NCI-H345 (cell line): ENCODE measurements at places on chromosomes 6 and 20.

DNA sequence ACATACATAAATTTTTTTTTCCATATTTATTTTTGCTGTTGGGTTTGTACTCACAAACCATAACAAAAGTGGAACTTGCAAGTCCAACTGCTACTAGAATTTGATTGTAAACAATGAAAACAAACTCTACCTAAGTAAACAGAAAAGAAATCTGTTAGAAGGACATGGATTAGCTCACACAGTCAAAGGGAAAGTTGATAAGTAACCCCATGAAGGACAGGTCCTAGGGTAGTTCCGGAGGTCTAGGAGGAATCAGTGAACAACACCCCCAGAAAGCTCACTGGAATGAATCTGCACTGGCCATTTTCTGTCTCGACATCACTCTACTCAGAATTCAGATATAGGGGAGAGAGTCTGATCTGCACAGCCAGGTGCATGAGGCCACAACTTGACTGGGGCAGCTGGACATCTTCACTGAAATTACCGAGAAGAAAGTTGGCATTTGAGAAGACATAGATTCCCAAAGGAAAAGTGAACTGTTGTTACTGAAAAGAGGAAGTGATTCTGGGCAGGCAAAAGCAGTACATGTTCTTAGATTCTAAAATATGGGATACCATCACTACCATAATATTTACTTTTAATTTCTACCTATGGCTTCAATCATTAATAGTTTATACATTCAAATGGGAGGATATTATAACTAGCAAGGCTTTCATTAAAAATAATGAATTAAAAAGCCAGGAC lies 76.4 kb downstream of the HMGN3 start:
- DNase-seq: no peak

DNA sequence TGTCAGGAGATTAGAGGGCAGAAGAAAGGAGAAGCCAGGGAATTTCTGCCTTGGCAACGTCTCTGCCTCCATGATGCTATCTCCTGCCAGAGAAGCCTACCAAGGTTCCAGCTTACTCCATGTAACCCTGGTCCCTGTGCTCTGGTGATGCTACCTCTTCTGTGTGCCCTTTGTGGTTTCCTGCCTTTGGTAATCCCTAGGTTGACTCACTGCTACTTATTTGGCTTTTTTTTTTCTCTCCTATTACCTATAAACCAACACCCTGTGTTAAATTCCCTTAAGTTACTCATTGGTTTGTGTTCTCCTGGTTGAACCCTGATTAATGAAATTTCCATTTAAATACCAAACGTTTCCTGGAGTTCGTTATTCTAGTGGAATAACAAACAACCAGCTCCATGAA lies 527.8 kb upstream of the FLRT3 start:
- DNase-seq: no peak

GRCh38 chr6:10862361-10862760 lies 19.5 kb downstream of the GCM2 start:
- no peak for DNase-seq

DNA sequence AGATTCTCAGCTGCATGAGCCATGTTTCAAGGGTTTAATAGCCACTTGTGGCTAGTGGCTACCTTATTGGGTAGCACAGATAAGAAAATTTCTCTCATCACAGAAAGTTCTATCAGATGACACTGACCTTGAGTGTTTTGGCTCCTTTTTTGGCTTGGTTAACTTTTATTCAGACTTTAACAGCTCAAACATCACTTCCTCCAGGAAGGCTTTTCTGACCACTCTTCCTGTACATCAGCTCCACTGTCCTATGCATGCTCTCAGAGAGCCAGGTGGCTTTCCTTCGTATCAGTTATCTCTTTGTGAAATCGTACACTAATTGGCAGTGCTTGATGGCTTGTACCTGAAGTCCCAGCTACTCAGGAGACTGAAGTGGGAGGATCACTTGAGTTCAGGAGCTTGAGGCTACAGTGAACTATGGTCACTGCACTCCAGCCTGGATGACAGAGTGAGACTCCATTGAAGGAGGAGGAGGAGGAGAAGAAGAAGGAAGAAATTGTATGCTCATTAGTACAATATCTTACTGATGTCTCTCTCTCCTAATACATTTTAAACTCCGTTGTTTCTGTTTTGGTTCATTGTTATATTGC lies 10.7 kb downstream of the MAFB start:
- no peak for DNase-seq

- no peak for DNase-seq
Measured at GRCh38 chr6:138856654-138857053, 60.8 kb downstream of the ECT2L start.

DNA sequence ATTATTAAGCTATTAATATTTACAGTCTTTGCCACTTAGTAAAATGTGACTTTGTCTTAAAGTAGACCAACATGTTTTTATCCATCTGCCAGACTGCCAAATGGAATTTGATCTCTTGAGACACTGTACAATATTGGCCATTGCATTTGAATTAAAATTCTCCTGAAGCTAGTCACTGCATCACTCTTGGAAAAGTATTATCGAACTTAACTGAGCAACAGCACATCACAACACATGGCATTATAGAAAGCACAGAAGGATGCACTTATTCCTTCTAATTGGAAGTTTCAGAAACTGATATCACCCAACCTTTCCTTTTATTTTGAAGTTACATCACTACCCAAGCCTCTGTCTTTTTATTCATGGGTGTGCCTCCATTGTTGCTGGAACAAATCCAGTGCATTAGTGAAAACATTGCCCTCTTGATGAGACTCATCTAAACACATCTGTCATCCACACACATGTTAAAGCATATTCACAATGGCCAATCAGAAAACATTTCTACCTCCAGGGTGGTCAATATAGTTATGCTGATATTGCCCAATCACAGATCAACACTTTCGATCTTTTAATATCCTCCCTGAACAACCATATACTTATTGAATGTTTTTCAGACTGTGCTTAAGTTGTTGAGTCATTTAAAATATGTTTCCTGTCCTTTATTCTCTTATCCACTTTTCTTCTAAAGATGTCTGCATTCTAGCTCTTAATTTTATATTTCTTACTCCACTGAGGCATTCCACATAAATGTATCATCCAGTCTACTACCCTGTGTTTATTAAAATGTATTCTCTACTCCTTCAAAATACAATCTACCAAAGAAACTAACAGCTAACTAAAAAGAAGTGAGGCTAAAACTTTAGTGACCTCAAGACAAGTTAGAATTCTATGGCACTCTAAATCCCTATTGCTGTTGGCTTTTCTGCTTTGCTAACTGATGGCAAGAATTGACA lies 535.0 kb downstream of the RFPL4B start:
- no peak for DNase-seq

GRCh38 chr20:58709703-58710039 lies 17.1 kb downstream of the NPEPL1 start:
- DNase-seq: no peak

GRCh38 chr20:15111654-15112053 lies 774.2 kb upstream of the FLRT3 start:
- DNase-seq: no peak

DNA sequence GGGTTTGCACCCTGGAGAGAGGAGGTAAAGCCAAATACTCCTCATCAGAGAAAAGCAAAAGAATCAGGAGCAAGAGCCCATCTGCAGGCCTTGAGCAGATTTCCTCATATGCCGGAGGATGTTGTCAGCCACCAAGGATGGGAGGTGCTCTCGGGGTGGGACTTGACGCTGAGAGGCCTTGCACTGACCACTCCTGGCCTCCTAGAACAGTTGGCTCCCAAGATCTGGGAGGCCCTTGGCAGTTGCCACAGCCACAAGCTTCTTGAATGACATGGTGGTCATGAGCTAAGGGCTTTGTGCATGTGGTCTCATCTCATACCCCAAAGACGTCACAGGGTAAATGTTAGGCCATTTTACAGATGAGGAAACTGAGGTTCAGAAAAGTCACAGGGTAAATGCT lies 75.2 kb upstream of the PMEPA1 start:
- DNase-seq: no peak

DNA sequence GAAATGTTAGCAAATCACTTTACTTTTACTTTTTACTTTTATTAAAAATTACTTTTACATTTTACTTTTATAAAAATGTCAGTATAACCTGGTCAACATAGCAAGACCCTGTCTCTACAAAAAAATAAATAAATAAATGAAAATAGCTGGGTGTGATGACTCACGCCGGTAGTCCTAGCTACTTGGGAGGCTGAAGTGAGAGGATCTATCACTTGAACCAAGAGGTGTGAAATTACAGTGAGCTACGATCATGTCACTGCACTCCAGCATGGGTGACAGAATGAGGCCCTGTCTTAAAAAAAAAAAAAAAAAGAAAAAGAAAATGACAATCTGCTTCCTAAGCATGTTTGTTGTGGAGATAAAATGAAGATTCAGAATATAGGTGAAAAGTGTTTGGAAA lies 31.0 kb upstream of the FBXO30 start:
- no peak for DNase-seq
